Spleen (tissue), 13 donors: ENCODE measurements at places on chromosomes 3 and 15. TPM values are rescaled to one million over a fixed set of nuclear protein-coding genes. Genes with fewer than 3 reads are reported as not detected.

ALS2CL gene
- polyA plus RNA-seq = 61.2 TPM

GCNT3 gene
- polyA plus RNA-seq = 0.22 TPM

IL17RD gene
- 0.20 TPM for polyA plus RNA-seq

ARPP21 gene
- 0.12 TPM for polyA plus RNA-seq
